Occipital lobe (tissue), 3 donors: ENCODE measurements at places on chromosomes 13 and 19.

DNA sequence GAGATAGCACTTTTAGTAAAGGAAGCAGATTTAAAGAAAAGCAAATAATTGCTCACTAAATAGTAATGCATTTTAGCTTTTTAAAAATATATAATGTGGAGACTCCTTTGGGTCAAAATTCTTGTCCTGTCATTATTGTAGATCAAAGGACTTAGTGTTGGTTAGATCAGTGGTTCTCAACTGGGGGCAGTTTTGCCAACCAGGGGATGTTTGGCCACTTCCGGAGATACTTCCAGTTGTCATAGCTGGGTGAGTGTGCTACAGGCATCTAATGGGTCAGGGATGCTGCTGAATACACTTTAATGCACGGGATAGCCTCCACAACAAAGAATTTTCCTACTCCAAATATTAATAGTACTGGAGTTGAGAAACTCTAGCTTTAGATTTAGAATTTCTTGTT is 126.8 kb downstream of the LMO7 start:
- DNase-seq: no peak

DNA sequence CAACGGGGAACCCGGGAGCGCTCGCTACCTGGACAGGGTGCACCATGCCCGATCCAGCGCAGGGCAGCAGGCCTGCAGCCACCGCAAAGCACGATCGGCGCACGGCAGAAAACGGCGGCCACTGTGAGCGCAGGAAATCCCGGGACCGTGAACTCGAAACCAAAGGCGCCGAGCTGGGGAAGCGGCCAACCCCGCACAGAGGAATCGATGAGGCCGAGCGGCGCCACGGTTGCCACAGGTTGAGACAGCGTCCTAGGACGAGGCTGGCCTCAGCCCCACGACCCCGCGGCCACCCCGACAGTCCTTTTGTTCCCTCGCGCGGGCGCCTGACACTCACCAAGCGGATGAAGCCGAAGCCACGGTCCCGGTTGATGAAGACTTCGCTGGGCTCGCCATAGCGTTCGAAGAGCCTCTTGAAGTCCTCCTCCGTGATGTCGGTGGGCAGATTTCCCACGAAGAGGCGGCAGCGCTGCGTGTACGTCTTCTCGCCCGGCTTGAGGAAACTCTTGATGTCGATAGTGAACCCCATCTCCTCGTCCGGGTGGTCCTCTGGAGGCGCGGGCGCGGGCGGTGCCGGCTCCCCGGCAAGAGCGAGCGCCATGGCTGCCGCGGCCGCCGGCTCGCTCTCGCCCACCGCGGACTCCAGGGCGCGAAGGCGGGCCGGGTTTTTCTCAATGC is 557 bp downstream of the PSPC1 start:
- DNase-seq: peak; percentile 48

- peak; percentile 34 for DNase-seq
Observed at GRCh38 chr13:111114362-111115060, 599 bp upstream of the ARHGEF7 start.

DNA sequence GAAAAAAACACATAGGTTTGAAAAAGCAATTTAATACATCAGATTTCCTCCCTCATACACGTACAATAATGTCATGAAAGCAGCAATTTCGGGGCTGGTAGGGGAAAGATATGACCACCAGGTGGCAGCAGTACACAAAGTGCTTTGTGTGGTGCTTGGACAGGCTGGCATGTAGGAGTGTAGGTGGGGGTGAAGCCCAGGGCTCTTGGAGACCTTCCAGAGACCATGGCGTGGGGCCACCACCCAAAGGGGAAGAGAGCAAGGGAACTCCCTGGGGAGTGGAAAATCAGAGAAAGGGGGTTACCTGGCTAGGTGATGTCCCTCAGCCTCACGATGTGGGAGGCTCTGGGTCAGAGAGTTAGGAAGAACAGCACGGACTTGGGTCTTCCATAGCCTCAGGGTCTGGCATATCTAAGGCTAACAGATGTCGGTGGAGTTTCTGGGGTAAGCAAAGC is 11.8 kb upstream of the CCNA1 start:
- DNase-seq: peak; percentile 49

DNA sequence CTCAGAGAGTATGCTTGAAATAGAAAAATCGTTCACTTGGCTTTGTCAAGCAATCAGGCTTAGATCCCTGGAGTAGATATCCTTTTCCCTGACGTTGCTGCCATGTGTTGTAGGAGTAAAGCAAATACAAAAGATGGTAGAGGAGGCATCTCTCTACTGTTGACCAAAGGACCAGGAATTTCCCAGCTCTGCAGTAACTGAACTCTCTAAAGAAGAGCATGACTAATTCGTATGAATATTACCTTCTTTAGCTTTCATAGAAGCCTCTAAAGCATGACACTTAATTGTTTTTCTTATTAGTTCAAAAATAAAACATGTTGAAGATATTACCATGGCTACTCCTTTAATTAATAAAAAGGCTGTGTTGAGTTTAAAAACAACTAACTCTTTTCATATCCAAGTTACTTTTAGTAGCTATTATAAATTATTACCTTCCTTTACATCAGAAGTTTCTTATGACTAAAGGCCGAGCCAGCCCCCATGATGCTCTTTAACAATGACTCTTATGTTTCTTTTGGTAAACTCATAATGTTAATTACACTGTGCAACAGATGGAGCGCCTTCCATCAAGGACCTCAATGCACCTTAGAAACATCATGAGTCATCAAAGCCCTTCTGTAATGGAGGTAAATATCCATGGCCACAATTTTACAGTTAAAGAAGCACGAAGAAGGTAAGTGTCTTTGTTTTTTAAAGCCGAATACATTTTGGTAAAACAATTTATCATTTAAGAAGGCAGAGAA is 352.4 kb downstream of the KLF5 start:
- no peak for DNase-seq

DNA sequence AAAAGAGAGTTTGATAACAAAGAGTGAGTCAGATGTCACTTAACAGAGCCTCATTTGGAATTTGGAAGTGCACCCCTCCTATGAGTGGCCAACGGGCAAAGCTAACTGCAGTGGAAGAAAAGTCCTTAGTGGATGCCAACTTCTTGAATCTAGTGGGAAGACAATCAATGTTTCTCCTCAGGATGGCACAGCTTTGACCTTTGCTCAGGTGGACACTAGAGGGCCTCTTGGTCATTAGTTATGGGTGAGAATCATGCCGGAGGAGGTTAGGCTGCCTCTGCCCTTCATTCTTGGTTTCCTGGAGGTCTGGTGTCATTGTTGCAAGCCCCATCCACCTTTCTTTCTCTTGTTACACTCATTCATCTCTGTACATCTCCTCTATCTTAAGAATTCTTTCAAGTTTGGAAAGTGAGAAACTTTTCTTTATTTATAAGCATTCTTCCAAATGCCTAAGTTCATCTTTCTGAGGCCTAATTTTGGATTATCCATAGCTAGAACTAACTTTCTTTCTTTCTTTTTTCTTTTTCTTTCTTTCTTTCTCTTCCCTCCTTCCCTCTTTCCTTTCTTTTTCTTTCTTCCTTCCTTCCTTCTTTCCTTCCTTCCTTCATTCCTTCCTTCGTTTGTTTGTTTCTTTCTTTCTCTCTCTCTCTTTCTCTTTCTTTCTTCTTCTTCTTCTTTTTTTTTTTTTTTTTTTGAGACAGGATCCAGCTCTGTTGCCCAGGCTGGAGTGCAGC is 327.2 kb upstream of the TSHZ3 start:
- no peak for DNase-seq

DNA sequence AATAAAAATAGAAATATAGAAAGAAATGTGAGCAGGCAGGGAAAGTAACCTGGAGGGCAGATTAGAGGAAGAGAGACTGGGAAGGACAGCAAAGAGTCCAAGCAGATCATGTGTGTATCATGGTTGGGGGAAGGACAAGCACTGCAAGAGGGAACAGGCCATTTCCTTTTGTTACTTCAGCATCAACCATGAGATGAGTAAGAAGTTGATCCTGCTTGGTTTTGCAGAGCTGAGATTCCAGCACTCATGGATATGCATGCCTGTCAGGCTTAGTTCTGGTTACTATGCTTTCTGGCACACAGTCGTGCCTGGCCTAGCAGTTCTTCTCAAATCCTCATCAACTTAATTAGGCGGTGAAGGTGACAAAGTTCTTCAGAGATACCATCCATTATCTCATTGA is 18.1 kb downstream of the NALCN start:
- DNase-seq: no peak

- no peak for DNase-seq
Observed at GRCh38 chr19:2355168-2356035, 4.7 kb upstream of the TMPRSS9 start.

DNA sequence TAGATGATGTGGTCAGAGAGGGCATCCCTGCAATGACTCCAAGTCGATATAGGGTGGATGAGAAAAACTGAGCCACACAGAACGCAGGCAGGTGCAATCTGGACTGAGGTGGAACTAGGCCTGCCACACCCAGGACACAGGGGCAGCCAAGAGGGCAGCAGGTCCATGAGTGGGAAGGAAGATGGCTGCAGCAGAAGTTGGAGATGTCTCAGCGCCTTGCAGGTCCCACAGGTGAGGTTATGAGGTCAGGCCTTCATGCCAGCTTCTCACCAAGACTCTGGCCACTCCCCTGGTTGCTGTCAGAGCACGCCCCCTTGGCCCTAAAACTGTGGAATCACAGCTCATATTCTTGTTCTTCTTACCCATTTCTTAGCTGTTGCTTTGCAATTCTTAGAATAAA is 147.7 kb upstream of the VSTM2B start:
- DNase-seq: no peak

DNA sequence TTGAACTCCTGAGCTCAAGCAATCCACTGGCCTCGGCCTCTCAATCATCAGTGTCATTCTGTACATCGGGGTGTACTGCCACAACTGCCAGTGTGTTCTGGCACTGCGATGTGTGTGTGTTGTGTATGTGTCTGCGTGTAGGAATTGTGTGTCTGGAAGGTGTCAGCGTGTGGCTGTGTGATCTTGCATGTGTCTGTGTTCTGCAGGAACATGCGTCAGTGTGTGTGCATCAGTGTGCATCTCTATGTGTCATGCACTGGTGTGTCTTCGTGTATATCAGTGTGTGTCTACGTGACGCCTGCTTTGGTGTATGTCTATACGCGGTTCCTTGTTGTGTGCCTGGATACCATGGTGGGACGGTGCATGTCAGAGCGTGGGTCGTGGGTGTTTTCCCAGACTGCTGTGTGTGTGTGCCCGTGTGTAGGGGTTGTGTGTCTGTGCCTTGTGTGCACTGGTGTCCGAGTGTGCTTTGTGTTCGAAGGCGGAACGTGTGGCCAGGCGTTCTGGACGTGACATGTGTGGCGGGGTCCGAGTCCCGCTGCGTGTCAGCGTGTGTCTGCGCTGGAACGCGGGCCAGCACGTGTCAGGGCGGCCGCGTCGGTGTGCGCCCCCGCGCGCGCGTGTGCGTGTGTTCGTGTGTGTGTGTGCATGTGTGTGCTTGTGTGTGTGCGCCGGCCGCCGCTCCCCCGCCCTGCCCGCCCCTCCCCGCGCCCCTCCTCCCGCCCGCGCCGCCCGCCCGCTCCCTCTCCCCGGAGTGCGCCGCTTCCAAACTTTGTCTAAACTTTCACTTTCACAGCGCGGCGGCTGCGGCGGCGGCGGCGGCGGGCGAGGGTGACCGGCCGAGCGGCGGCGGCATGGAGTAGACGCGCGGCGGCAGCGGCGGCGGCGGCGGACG is at the start of gene NFIX:
Gene NFIX (plus strand): TSS at position 775 of the 895 bp plus-strand sequence. CDS start 363 bp downstream, outside the sequence.
- peak; percentile 34 for DNase-seq

DNA sequence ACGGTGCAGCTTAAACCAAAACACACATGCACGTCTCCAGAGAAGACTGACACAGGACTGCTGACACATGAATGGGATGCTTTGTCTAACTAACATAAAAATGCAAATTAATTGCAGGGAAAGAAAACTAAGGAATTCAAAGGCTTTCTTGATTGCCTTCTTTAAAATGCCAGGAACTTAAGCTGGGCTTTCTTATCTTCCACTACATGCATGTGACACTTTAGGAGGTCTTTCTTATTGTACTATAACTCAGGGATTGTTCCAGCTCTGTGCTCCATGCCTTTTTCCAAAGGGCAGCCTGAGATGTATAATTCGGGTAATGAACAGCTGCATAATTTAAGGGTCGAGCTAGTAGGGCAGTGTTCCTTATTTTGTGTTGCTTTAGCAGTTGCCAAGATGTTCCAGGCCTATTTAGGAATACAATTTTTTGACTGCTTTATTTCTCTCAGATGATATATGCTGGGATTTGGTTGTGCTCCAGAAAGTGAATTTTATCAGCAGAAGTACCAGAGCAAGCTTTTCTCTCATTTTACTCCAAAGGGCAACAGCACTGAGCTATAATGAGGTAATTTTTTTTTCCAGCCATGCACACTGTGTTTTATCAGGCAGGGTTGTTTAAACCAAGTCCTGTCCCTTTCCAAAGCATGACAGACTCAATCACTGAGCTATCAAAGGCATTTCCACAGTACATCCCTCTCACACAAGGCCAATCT is 885.2 kb downstream of the PCDH9 start:
- DNase-seq: no peak

DNA sequence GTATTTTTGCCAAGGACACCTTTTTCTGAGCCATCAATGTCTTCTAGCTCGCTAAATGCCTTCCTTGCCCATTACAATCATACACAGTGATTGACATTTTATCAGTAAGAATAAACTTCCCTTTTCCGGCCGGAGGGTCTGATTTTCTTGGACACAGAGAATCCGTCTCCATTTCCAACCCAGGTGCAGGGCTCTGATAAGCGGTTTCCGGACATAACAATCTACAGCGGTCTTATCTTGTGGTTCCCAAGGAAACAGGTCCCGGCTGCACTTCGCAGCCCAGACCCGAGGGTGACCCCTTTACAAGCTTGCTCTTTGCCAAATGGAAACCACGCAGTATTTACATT is 5.1 kb upstream of the ZNF77 start:
- no peak for DNase-seq

DNA sequence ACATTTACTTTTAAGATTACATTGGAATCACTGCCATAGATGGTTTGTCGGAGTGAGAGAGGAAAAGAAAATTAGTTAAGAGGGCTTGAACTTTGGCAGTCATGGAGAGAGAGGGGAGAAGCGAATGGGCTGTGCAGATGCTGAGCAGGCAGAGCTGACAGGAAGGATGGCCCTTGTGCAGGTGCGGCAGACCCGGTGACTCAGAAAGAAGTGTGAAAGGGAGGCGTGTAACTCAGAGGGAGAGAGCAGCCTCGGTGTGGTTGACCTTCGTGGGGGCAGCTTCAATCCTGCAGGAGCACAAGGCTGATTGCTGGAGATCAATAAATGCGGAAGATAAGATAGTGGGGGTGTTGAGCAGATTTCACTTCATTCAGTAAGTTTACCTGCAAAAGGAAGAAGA is 76.9 kb downstream of the TNFSF13B start:
- DNase-seq: no peak

DNA sequence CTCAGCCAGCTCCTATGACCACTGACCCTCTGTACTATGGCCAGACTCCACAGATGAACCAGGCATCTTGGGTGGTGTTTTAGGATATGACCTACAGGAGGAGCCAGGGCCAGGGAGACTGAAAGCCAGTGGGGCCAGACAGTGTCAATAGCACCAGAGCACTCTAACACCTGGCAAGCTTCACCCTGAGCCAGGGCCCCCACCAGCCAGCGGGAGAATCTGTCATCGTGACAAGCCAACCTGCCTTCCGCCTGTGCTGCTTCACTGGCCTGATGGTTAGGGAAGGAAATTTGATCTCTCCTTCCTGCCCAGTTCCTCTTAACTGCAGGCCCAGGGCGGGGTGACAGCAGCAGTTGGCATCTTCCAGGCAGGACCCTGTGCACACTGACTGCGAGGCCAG is 222.4 kb downstream of the UQCRFS1 start:
- no peak for DNase-seq

GRCh38 chr13:60112771-60113170 is 51.0 kb downstream of the DIAPH3 start:
- no peak for DNase-seq

- DNase-seq: no peak
Observed at GRCh38 chr13:45205124-45205523, 4.3 kb upstream of the KCTD4 start.

- DNase-seq: no peak
Observed at GRCh38 chr19:33448159-33448516, 73.5 kb downstream of the PEPD start.

- peak; percentile 74 for DNase-seq
Observed at GRCh38 chr19:17753976-17754375, 2.7 kb downstream of the FCHO1 start.
